ENCODE measurements at places on chromosomes 13 and 19.
A peak's percentile ranks its signal among the peaks of the same experiment; 100 is the strongest.

GRCh38 chr13:102729560-102730270 lies 34.9 kb upstream of the METTL21C start:
- DNase-seq: no peak

- DNase-seq: no peak
Observed at GRCh38 chr13:109790086-109790485, 3.7 kb upstream of the IRS2 start.

DNA sequence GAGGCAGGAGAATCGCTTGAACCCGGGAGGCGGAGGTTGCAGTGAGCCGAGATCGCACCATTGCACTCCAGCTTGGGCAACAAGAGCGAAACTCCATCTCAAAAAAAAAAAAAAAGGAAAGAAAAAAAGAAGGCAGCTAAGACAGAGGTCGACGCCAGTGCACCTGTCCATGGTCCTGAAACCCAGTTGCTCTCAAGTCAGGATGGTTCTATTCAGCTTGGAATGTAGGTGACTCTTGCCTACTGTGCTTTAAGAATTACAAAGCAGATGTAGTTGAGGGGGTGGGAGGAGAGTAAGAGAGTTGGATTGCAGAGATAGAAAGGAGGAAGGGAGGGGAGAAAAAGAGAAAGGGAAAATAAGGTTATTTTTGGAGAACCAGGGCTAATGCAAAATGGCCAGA lies 18.7 kb downstream of the CACNG7 start:
- no peak for DNase-seq

DNA sequence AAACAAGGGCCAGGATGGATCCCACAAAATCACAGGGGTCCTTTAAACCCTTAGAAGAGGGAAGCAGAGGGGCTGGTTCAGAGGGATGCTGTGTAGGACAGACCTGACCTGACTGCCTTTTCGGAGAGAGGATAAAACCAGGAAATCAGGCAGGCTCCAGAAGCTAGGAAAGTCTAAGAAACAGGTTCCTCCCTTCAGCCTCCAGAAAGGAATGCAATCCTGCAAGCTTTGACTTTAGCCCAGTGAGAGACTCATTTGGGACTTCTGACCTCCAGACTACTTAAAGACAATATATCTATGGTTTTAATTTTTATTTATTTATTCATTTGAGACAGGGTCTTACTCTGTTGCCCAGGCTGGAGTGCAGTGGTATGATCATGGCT lies 5.3 kb downstream of the RAB20 start:
- DNase-seq: no peak

DNA sequence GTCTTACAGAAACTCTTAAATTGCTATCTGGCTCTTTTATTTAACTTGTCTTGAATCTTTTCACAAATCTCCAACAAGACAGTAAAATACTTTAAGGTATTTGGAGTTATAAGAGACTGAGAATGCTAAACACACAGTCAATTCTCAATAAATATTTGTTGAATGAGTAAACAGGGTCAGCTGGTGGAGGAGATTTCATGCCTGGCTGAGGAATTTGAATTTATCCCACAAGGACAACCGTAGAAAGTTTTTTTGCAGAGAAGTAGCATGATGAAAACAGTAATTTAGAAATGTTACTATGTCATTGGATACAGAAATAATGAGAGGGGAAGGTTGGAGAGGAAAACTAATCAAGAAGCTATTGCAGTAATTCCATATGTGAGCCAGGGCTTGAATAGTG lies 1223.7 kb downstream of the PCDH17 start:
- DNase-seq: no peak

- DNase-seq: no peak
Observed at GRCh38 chr13:25905611-25906010, 146.2 kb downstream of the SHISA2 start.

DNA sequence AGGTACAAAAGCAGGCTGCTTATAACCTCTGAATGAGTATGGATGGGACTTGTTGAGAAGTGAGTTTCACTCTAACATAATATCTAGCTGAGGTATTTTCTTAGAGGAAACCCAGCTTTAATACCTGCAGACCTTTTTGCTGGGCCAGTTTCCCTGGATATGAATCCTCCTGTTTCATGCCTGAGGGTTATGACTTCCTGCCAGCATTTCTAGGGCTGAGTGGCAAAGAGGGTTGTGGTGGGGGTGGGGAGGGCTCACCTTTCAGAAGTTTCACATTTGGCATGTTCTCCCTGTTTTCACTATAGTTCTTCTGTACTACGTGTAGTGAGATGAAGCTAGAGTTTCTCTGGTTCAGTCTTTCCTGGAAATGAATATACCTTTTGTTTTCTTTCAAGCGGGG lies 73.7 kb downstream of the LACC1 start:
- DNase-seq: no peak

GRCh38 chr13:46206143-46206542 lies 5.6 kb upstream of the LRRC63 start:
- no peak for DNase-seq

DNA sequence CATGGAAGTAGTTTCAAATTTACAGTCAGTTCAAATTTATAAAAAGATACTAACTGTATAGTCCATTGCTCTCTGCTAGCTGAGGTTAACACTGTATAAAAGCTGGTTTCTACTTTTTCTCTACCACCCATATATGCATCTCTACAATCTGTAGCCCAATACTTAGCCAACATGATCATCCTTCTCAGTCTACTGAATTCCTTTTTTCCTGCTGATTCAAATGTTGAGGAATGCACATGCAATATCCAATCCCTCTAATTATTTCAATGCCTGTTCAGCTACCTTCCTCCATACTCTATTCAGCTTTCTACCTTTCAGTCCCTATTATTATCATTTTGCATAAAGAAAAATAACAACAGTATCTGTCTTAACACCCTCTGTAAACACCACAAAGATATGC lies 15.6 kb downstream of the KPNA3 start:
- no peak for DNase-seq

GRCh38 chr19:49347835-49348234 lies 12.6 kb downstream of the CD37 start:
- peak; percentile 60 for DNase-seq

DNA sequence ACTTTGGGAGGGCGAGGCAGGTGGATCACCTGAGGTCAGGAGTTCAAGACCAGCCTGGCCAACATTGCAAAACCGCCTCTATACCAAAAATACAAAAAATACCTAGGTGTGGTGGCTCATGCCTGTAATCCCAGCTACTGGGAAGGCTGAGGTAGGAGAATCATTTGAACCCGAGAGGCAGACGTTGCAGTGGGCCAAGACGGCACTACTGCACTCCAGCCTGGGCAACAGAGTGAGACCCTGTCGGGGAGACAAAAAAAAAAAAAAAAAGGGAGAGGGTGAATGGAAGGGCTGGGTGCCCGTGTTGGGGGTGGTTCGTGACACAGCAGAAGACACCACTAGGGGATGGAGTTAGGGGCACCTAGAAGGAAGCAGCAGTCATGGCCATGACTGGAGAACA lies 10.8 kb downstream of the CFD start:
- no peak for DNase-seq

DNA sequence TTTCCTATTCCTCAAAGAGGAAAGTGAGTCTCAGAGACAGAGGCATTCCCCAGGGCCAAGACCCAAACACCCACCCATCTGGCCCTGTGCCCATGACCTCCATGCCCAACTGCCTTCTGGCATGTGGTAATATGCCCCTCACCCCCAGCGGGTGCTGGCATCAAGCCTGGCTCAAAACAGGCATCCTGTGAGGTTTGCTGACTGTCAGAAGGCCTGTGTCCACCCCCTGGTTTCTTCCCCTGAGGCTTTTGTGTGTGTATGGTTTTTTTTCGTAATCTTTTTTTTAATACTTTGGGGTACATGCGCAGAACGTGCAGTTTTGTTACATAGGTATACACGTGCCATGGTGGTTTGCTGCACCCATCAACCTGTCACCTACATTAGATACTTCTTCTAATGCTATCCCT lies 7.6 kb upstream of the KANK2 start:
- DNase-seq: peak; percentile 51

DNA sequence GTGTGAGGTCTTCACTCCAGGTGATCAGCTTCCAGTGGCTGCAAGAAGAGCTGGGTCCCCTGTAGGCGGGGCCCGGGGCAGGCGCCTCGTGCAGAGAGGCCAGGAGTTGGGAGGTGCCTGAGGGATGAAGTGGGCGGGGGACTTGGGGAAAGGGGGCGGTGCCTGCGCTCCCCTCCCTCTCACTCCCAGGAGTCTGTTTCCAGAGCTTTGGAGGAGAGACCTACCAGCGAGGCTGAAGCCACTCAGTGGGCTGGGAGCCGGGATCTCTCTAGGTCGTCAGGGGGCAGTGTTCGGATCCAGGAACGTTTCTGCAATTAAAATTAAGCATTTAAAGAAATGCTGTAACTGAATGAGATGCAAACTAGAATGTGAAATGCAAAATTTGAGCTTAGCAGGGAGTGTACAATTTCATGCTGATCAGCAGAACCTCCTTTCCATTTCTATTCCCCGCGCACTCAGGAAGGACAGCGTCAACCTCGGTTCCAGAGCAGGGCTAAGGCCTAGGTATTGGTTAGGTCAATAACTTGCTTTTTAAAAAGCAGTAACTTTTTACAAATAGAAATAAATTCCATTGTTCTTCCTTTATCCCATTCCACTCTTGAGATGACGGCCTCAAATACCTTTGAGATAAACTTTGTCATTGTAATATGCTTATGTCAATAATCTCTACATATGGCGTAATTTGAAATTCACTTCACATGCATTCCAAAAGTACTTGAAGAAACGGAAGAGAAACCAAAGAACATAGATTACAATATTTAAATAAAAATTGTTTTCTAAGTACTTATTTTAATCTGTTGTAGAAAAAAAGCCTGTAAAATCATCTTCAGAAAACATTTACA lies 11.6 kb downstream of the ZNF160 start:
- DNase-seq: no peak

DNA sequence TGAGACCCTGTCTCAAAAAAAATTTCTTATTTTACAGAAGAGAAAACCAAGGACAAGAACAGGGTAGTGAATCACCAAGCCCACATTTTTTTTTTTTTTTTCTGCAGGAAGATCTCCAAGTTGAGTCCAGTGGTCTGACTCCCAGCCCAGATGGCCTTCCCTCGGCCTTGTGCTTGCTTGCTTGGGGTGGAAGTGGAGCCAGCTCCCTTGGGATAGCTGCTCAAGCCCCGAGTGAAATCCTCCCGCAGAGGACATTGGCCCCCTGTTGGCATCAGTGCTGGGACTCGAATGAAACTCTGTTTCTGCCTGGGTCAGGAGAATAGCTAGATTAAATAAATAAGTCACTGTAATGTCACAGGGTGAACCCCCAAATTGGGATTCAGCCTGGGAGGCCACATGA lies 9.4 kb upstream of the NUP62 start:
- DNase-seq: no peak

GRCh38 chr13:100680131-100680530 lies 5.5 kb upstream of the TMTC4 start:
- DNase-seq: no peak

DNA sequence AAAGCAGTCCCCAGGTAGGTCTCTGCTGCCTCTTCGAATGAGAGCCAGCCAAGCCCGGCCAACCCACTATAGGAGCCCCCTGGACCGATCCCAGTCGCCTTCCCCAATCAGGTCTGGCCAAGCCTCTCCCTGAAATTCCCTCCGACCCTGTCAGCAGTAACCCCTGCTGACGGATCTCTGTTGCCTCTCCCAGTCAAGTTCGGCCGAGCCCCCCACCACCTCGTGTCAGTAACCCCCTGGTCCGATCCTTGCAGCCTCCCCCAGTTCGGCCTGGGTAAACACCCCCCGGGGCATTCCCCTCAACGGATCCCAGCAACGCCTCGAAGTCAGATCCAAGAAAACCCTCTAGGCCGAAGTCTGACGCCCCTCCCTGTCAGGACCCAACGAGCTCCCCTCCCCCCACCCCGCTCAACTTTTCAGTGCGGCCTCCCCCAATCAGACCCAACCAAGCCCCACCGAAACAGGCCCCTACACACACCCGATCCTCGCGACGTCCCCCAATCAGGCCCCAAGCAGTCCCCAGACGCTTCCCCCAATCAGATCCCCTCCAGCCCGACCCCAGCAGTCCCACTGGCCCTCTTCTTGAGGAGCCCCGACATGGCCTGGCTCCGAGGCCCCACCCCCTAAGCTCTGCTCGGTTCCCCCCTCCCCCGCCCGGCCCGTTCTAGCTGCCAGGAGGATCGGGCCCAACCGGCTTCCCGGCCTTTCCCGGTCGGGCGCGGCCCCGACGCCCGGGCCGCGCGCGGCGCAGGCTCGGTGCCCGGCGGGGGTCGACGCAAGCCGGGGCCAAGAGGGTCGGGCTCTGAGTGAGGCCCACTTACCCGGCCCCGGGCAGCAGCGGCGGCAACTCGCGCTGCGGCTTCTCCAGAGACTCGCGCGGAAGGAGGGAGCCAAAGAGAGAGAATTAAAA lies 1.8 kb downstream of the TNPO2 start:
- DNase-seq: peak; percentile 90

DNA sequence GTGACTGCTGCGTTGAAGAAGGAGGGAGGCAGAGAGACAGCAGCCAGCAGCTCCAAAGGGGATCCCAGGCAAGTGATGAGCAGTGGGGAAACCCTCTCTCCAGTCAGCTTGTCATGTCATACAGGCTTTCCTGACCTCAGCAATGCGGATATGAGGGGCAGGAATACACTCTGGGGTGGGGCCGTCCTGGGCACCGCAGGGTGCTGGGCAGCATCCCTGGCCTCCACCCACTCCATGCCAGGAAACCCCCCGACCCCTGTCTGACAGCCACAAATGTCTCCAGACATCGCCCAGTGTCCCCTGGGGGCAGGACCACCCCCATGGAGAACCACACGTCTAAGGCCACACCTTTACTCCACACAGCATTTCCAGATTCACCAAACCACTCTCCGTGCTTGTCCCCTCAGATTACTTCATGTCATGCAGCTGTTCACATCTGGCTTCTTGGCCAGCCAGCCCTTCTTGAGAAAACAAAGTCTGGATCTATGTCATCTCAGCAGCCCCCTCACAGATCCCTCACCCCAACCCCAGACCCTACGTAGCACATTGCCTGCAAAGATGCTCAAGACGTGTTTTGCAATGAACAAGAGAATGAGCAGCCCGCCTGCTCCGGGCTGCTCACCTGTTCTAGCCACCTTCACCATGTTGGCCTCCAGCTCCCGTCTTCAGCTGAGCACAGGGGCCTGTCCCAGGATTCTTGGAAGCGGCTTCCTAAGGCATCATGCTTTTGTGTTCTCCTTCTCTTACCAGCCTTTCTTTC lies 46.5 kb downstream of the RFX2 start:
- no peak for DNase-seq

DNA sequence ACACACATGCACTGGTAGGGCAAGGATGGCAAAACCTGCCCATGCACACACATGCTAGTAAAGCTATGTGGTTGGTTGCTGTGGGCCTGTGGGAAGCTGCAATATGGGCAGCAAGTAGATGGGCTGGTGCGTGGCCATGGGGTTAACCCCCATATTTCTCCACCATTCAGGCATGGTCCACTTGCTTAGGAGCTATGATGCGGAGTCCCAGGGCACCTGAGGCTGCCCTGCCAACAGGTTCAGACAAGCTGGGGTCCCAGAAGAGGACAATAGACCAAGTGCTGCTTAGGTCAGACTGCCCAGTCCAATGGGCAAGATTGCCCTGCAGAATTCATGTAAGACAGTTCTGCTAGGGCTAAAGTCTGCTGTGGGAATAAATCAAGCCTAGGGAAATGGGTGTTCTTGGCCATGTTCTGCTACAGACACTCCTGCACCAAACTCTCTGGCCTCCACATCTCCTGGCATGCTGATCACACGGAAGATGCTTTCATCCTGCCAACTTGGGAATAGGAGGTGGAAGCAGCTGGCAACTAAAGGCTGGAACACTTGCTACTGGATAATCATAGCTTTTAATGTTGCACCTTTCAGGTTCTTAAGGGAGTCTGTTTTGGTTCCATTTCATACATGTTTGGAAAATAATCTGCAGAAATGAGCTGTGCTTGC lies 646.3 kb upstream of the SLITRK1 start:
- no peak for DNase-seq

- no peak for DNase-seq
Observed at GRCh38 chr19:54485851-54486250, 12.8 kb upstream of the CDC42EP5 start.

GRCh38 chr13:75416327-75417011 lies 65.5 kb downstream of the TBC1D4 start:
- peak; percentile 20 for DNase-seq

Measured in GM13977 (cell line).